ENCODE measurements at places on chromosomes 3 and 15. TPM values are rescaled to one million over a fixed set of nuclear protein-coding genes. Genes with fewer than 3 reads are reported as not detected.

The CAPN3 gene
- total RNA-seq, result 10.8 TPM

- no peak for DNase-seq
Measured at GRCh38 chr3:151316267-151316991, at the start of gene GPR87. TSS of gene GPR87 (minus strand) at chr3:151316820. CDS start at chr3:151300100, 16,720 bp downstream.

The INSYN1 gene
- not detected for total RNA-seq

DNA sequence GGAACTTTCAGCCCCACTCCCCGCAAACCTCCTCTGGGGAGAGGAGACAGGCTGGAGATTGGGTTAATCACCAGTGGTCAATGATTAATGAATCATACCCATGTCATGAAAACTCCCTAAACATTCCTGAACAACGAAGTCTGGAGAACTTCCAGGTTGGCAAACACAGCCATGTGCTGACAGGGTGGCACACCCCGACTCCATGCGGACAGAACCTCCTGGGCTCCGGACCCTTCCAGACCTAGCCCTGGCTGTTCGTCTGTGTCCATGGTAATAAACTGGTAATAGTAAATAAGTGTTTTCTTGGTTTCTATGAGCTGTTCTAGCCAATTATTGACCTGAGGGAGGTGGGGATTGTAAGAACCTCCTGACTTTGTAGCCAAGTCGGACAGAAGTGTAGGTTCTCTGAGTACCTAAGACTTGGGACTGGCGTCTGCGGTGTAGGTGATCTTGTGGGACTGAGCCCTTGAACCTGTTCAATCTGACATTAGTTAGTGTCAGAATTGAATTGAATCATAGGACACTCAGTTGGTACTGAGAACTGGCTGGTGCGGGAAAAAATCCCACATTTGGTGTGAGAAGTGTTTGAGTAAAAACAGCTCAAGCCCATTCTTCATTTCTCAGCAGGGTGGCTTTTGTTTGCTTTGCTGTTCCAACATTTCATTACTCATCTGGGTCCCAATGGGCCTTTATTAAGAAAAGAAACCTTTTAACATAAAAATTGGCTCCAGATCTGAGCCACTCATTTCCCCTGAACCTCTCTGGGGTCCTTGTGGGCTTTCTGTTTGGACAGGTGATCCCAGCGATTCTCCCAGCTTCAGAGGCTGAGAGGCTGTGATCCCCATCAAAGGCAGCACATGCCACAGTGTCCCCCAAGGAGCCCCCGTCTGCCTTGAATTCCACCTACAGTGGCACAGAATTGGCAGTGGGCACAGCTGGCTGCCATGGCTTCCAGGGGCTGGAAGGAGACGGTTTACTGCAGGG is 151.0 kb downstream of the TJP1 start:
- DNase-seq, result no peak

DNA sequence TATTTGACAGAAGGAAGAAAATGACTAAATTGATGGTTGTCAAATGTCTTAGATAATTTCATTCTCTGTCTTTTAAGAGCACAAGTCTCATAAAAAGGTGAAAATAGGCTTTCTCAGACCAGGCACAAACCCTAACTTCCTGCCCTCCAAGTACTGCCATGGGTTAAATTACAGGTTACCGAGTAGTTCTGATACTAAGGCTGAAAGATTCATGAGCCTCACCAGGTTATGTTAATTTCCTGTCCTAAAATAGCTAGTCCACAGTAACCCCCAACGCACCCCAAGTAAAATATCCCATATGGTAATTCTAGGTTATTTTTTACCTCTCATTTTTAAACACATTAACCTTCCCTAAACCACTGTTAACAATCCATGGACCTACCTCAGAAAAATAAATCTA is 42.0 kb downstream of the GSK3B start:
- DNase-seq, result peak; percentile 18

The NCKIPSD gene
- 12.2 TPM for total RNA-seq

The GP5 gene
- total RNA-seq, result 0.88 TPM

DNA sequence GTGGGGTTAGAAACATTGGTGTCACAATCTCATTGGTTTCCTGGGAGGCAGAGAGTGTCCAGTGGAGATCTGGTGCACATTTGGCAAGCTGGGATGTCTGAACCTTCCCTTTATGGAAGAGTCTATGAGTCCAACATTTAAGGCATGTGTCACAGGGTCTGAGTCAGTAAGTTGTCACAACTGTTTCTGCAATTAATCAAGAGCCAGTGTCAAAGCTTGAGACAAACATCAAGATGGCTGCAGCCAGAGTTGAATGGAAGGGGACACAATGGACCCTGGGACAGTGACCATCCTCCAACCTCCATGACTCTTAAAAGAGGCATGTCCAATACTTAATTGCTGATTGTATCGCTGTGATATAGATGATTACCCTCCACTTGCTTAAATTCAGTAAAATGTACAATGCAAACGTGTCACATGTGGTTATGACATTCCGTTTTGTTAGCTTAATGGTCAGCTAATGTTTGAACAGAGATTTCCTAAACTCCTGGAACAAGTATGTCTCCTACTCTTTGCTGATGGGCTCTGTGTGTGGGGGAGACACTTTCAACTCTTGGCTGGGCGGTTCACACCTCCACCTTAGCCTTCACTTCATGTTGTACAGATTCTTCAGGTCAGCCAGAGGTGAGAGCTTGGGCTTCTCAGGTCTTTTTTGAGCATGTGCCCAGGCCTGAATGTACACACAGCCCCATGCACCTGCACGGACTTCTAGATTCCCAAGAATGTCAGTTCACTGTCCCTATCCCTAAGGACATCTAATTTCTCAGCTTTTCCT is 79.9 kb upstream of the PRR23E start:
- DNase-seq, result no peak
